ENCODE measurements at places on chromosomes 3 and 15. TPM values are rescaled to one million over a fixed set of nuclear protein-coding genes. Genes with fewer than 3 reads are reported as not detected.

GRCh38 chr3:8385848-8386620, 115.6 kb upstream of the LMCD1 start:
- peak; percentile 16 for DNase-seq

Gene TRPM1
- polyA plus RNA-seq: not detected

- no peak for DNase-seq
These were observed 150.9 kb upstream of the ABI3BP start for GRCh38 chr3:101144105-101144504.

Gene ZNF860
- 0.70 TPM for polyA plus RNA-seq

GRCh38 chr3:180679178-180680096, at the start of gene CCDC39:
TSS of gene CCDC39 (minus strand) at chr3:180679489. CDS start at chr3:180679380, 109 bp downstream.
- DNase-seq: peak; percentile 57
